CD4-positive, alpha-beta T cell treated with Interleukin-1 beta for 1 hour (primary cell): ENCODE measurements at places on chromosomes 1 and 21.
A peak's percentile ranks its signal among the peaks of the same experiment; 100 is the strongest.

- DNase-seq, result peak; percentile 13
Measured at GRCh38 chr1:9101510-9102146, 27.3 kb downstream of the GPR157 start.

DNA sequence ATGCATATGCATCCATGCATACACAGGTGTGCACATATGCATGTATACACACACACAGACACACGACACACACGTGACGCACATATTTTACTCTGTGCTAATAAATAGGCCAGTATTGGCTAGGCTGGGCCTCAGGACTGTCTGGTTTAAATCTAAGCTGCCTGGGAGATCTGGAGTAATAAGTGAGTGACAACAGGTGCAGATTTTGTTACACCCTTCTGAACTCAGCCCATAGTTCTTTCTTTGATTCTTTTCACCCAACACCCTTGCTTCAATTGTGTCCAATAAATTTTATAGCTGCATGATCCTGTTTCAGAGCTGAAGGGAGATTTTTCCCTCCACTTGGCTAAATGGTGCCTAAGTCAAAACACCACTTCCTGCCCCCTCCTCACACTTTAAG is 132.8 kb downstream of the FGGY start:
- DNase-seq, result no peak

- no peak for DNase-seq
Measured at GRCh38 chr1:58971629-58972140, 187.8 kb upstream of the JUN start.

DNA sequence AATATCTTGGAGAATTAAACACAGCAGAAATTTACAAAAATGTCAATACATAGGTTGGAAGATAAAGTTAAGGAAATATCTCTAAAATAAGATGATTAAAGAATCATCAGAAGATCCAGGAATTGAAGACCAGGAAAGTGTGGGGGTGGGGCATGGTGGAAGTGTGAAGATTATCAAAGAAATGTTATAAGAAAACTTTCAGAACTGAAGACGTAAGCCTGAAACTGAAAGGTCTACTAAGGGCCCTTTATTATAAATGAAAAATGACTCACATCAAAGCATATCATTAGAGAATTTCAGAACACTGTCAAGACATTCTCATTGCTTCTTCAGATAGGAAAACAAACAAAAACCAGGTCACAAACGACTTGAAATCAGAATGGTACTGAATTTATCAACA is 92.4 kb upstream of the DPT start:
- DNase-seq, result no peak

GRCh38 chr1:51963592-51964308 is 26.8 kb downstream of the RAB3B start:
- no peak for DNase-seq

- DNase-seq, result peak; percentile 66
Measured at GRCh38 chr1:42035205-42035829, 116.6 kb upstream of the HIVEP3 start.

- DNase-seq, result no peak
Measured at GRCh38 chr1:226041419-226041818, 21.1 kb upstream of the H3-3A start.
